Myocyte (in vitro differentiated cells): ENCODE measurements at places on chromosomes 6 and 20.
A peak's percentile ranks its signal among the peaks of the same experiment; 100 is the strongest.

DNA sequence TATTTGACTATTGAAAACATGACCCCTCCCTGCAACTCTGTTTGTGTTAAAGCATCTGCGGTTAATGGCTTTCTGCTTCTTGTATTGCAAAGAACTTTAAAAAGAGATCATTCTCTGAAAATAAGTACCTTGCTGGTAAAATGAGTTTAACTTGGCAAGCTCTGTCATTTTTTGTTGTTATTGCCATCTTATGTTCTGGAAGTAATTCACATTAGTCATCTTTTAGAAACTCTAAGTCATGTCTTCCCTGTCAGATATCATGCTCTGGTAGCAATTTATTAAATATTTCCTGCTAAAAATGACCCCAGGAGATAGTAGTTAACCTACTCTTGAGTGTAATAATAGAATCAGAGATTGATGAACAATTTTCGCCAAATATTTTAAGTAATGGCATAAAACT, 890.6 kb downstream of the KIF16B start:
- no peak for DNase-seq

- DNase-seq = no peak
These were observed 186.2 kb downstream of the GPX5 start for GRCh38 chr6:28711788-28712341.

- no peak for DNase-seq
These were observed 152.6 kb upstream of the PRND start for GRCh38 chr20:4569092-4569491.

DNA sequence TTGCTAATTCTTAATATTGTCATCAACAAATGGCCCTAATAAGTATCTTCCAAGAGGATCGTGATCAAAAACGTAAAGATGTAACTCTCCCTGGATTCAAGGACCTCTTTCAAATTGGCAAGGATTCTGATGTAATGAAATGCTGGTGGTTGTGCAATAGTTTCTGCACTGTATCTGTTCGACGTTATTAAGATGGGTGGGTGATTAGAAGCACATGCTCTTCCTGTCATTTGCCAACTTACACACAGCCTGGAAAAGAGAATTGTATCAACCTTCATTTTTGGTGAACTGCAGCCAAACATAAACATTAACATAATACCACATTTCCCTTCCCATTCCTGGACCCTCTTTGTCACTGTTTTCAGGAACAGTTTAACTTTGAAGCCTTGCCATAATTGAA, 9.8 kb downstream of the FOXQ1 start:
- DNase-seq = no peak

DNA sequence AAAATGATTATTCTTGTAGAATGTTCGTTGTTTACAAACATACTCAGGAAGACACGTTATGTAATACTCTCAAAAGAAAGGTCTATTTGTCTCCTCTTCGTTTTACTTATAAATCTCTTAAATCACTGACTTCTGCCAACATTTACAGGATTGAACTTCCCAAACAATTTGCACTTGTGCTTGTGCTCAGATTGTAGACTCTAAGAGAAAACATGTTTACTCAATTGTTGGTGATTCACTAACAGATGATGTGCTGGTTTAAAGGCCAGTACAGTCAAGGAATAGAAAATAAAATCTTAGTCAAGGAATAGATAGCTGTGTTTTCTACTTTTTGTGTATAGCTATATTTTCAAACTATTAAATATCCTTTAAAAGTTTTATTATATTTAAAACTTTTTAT, 172.8 kb downstream of the GJA1 start:
- DNase-seq = peak; percentile 28

DNA sequence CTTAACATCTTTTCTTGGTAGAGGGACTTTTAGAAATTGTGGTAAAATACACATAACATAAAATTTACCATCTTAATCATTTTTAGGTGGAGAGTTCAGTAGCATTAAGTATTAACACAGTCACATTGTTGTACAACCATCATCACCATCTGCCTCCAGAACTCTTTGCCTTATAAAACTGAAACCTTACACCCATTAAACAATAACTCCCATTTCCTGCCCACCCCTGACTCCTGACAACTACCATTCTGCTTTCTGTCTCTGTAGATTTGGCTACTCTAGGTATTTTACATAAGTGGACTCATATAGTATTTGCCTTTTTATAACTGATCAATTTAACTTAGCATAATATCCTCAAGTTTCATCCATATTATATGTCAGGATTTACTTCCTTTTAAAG, 88.7 kb downstream of the ZHX3 start:
- peak; percentile 31 for DNase-seq

DNA sequence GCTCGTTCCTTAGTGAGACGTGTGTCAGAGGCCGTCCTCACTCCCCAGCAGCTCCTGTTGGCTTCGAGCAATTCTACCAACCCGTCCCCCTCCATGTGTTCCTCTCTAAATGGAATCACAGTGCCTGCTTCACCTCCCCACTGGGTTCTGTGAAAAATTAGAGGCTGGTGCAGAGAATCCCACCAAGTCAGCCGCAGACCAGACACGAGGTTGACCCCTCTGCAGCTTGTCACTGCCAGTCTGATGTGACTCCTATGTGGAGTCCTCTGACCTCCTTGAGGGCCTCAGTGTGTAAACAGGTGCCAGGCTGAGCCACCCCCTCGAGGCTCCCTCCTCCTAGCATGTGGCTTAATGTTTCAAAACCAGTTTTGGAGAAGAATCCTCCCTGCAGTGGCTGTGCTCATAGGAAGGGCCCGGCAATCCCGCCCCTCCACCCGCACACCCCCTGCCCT, 12.6 kb upstream of the IRF4 start:
- no peak for DNase-seq

DNA sequence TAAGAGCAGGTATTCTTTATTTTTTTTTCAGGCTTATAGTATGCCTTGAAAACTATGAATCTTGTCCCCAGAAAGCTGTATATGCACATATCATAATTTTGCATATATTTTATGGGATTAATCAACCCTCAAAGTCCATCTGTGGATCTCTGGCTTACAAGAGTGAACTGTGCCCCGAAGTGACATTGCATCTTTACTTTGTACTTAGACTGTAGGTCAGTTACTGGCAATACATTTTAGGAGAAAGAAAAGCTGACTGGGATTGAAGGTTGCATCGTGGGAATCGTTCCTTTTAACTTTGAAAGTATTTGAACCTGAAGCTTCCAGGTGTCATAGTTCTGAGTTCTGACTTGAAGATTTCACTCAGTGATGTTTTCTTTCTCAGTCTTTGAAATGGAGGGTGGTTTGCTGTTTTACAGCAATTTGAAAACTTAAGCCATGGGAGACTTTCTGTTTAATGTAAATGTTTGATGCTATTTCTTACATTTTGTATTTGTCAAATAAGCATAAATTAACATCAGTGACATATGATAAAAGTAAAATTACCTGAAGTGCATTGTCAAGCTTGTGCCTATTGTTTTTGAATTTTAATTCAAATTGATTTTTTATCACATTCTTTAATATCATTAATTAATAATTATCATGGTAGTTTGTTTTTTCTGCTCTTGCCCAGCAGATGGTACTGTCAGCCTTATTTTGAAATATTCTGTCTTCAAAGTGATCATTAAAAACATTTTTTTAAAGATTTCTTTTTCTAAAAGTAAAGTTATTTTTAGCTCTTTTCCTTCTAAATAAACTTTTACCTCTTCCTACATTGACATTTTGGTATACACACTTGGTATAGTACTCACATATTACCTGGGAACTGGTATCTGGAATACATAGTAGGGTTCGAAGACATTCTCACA, 29.0 kb downstream of the L3MBTL3 start:
- no peak for DNase-seq

DNA sequence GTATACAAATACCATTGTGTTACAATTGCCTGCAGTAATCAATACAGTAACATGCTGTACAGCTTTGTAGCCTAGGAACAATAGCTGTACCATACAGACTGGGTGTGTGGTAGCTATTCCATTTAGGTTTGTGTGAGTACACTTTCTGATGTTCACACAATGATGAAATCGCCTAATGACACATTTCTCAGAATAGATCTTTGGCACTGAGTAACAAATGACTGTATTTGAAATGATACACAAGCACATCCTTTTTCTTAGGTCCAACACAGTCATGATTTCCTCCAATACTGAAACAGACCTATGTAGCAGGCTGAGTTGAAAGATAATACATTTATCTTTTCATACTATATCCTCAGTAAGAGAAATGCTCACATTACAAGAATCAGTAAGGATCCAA, 13.9 kb downstream of the KHDRBS2 start:
- DNase-seq = no peak

DNA sequence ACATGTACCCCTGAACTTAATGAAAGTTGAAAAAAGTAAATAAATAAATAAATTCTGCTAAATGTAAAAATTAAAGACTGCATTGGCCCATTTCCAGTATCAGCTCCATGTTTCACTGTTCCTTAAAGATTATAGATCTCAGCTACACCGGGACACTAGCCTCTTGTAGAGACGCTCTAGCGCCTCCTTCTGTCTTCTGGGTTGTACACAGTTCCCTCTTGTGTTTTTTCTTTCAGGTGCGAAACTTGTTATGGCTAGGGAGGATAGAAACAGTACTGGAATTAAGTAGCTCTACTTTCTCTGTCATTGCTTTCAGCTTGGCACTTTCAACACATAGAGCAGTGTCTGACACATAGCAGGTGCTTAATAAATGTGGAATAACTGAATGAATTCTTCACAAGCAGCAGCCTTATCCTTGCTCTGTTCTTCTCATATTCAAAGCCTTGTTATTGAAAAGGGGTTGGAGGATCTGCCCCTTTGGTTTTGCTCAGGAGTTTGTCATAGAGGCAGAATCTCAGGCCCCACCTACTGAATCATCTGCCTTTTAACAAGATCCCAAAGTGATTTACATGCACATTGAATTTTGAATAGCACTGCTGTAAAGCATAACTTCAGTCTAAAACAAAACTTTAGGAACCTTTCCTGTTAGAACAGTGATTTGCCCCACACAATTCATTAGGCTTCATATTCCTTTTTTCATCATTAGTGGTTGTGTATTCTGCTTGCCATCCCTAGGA, 92.3 kb downstream of the FIG4 start:
- no peak for DNase-seq

DNA sequence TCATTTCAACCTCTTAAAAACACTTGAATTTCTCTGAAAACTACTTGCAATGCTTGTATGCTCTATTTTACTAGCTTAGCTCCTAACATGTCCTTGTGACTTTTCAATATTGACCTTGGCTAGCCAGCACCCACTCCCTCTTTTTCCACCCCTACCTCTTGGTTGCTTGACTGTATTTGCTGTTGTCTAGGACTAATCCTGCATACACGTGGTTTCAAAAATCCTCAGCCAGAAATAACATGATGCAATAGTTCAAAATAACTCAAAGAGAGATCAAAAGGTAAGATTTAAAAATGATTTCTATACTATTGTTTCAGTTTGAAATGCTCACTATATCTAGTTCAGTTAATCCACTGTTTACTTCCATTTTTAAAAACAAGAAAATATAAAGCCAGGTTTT, 102.3 kb upstream of the TBX18 start:
- DNase-seq = no peak

GRCh38 chr20:11467436-11467835, 450.3 kb upstream of the BTBD3 start:
- DNase-seq = peak; percentile 45

- no peak for DNase-seq
These were observed 247.8 kb upstream of the ZFP64 start for GRCh38 chr20:52439375-52439774.

DNA sequence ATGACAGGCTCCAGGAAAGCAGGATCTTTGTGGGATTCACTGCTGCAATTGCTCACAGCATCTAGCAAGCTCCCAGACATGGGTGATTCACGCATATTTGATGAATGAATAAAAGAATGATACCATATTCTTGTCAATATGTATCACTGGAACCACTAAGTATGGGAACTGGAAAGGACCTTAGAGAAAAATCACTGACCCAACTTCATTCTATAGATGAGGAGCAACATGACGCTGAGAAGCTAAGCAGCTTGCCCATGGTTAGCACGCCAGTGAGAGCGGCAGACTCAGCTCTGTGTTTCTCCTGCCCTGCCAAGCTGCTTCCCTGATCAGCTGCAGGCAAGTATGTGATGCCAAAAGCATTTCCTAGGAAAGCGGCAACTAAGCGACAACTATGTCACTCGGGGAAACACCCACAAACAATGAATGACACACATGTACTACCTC, 66.8 kb downstream of the PPP1R3G start:
- peak; percentile 53 for DNase-seq

GRCh38 chr6:83708546-83708969, 343 bp downstream of the SNAP91 start:
- DNase-seq = peak; percentile 13

- DNase-seq = peak; percentile 92
These were observed 122.8 kb downstream of the ALDH8A1 start for GRCh38 chr6:134826889-134827737.
